ENCODE measurements at places on chromosomes 5 and 9.

- no peak for DNase-seq
Observed at GRCh38 chr9:131469356-131469755, 33.4 kb upstream of the POMT1 start.

- DNase-seq = no peak
Observed at GRCh38 chr5:19200251-19200650, 787.7 kb downstream of the CDH18 start.

DNA sequence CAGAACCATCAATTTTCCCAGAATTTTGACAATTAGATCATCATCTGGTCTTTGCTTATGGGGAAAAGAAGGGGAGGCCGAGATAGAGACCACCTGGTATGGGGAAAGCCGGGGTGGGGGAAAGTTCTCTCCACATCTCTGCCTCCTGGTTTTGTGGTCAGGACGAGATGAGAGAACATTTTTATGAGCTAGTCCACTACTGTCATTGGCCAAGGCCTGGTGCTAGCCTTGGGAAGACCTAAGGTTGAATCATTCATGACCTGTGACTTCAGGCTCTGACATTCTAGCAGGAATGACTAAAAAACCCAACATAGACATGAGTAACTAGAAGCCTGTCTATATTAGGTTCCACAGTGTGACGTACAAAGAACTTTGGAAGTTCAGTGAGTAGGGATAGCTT lies 135.2 kb downstream of the PTTG1 start:
- DNase-seq = no peak

GRCh38 chr5:162514116-162514515 lies 446.5 kb downstream of the GABRG2 start:
- DNase-seq = no peak

GRCh38 chr5:78649211-78649695 lies 681 bp upstream of the LHFPL2 start:
- no peak for DNase-seq

DNA sequence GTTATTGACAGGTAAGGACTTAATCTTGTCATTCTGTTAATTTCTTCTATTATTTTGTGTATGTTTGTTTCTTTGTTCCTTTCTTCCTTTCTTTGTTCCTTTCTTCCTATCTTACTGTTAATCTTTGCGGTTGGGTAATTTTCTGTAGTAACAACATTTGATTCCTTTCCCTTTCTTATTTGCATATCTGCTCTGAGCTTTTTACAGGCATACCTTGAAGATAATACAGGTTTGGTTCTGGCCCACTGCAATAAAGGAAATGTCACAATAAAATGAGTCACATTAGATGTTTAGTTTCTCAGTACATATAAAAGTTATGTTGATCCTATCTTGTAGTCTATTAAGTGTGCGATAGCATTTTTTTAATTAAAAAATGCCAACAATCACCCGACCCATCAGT lies 440.7 kb downstream of the NFIB start:
- no peak for DNase-seq

- no peak for DNase-seq
Observed at GRCh38 chr5:178642351-178642909, 15.6 kb upstream of the CLK4 start.

GRCh38 chr9:129242191-129242941 lies 64.3 kb upstream of the IER5L start:
- DNase-seq = no peak

Data from stimulated activated CD8-positive, alpha-beta memory T cell treated with anti-CD3 and anti-CD28 coated beads, Interleukin-4, amount 100 ng/mL, for 1 hour (primary cell).